ENCODE measurements at places on chromosomes 2 and 18.

GRCh38 chr18:48580782-48581181 lies 42.0 kb downstream of the CTIF start:
- DNase-seq = no peak

- no peak for DNase-seq
These were observed 47.4 kb upstream of the CYRIA start for GRCh38 chr2:16713011-16713423.

DNA sequence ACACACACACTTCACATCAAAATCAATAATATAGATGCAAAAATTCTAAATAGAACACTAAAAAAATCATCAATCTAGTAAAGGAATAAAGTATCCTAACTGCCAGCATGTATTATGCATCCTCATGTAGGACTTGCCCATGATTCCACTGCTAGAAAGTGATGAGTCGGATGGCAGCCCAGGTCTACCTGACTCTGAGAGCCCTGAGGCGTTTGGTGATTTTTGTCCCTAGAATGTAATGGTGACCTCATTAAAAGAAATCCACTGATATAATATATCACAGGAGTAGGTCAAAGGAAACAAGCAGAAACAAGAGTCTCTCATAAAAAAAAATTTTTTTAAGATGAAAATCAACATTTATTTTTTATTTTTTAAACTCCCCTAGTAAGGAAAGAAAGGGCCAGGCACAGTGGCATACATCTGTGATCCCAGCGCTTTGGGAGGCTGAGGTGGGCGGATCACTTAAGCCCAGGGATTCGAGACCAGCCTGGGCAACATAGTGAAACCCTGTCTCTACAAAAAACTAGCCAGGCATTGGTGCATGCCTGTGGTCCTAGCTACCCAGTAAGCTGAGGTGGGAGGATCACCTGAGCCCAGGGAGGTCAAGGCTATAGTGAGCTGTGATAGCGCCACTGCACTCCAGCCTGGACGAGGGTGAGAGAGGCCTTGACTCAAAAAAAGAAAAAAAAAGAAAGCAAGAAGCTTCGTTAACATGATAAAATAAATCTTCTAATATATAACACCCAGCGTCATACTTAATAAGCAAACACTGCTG lies 24.4 kb upstream of the ACTG2 start:
- no peak for DNase-seq

DNA sequence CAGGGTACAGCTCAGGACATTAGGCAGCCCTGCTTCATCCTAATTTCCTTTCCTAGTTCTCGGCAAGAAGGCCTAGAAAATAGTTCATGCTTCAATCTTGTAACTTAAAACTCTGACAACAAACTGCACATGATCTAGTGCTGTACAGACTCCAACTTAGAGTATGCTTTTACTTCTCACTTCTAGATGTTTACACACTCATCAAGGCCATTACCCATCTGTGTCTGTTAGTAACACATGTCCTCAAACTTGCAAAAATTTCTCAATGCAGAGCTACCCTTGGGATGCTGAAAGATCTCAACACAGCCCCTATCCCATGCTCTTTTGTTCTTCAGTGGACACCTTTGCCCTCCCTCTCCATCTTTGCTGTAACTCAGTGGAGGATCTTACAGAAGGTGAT lies 252.0 kb downstream of the OSR1 start:
- DNase-seq = no peak

DNA sequence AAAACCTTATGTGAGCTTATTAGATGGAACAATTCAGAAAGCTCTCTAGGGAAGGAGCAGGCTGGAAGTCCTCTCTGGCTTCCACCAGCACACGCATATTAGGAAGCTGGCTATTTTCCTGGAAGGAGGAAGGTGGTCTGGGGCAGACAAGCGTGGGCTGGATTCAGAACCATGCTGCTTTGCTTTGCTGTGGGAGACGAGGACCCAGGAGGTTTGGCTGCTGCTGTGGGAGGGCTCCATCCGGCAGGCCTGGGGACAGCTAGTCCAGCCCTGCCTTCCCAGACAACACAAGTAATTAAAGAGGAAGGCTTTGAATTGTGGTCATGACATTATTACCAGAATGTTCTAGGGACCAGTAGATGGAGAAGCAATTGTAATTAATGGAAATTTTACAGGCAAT lies 238.8 kb upstream of the MYT1L start:
- no peak for DNase-seq

DNA sequence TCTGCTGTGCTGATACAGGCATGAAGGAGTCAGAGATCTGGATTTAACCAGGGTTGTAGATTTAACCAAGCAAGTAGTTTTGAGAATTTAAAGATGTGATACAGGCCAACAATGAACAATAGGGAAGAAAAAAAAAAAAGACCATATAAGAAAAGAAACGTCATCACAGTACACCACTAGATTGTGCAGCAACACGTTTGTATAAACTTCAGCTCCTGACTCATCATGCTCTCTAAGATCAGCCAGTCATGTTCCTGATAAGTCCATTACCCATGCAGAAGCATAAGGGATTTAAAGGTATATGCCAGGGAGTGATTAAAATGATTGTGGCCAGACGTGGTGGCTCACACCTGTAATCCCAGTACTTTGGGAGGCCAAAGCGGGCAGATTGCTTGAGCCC lies 22.3 kb upstream of the ERICH2 start:
- no peak for DNase-seq

DNA sequence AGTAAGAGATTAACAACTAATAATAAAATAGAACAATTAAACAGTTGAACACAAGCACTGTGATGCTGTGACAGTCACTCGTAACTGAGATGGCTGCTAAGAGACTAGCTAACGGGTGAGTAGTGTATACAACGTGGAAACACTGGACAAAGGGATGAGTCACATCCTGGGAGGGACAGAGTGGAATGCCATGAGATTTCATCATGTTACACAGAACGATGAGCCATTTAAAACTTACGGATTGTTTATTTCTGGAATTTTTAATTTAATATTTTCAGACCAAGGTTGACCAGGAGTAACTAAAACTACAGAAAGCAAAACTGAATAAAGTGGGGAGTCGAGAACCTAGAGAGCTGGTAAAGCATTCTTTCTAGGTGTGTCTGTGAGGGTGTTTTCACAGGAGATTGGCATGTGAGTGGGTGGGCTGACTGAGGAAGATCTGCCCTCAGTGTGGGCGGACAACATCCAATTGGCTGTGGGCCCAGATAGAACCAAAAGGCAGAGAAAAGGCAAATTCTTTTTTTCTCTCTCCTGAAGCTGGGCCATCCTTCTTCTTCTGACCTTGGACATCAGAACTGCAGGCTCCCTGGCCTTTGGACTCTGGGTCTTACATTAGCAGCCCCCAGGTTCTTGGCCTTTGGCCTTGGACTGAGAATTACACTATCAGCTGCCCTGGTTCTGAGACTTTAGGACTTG lies 14.6 kb downstream of the TMSB10 start:
- peak; percentile 8 for DNase-seq
